ENCODE measurements at places on chromosomes 5 and 9. TPM values are rescaled to one million over a fixed set of nuclear protein-coding genes. Genes with fewer than 3 reads are reported as not detected.

The APBA1 gene
- 0.58 TPM for total RNA-seq

The NRG2 gene
- not detected for total RNA-seq

The PCDHA1 gene
- total RNA-seq: not detected

The CDC25C gene
- 24.3 TPM for total RNA-seq

The IL9 gene
- total RNA-seq: not detected

The PKN3 gene
- total RNA-seq: 4.6 TPM

The GNAQ gene
- total RNA-seq: 17.9 TPM

The IL6ST gene
- 159 TPM for total RNA-seq

The CCDC69 gene
- total RNA-seq: 6.3 TPM

The ECSCR gene
- not detected for total RNA-seq

The PCDHGA1 gene
- total RNA-seq: not detected

The PTGDS gene
- 16.1 TPM for total RNA-seq

The FOXD4 gene
- total RNA-seq: not detected

The HBEGF gene
- 16.7 TPM for total RNA-seq

The SEMA5A gene
- total RNA-seq: 5.8 TPM

The DBH gene
- total RNA-seq: not detected
